H1 (cell line): ENCODE measurements at places on chromosomes 5 and 9. TPM values are rescaled to one million over a fixed set of nuclear protein-coding genes. Genes with fewer than 3 reads are reported as not detected.
A peak's percentile ranks its signal among the peaks of the same experiment; 100 is the strongest.

DNA sequence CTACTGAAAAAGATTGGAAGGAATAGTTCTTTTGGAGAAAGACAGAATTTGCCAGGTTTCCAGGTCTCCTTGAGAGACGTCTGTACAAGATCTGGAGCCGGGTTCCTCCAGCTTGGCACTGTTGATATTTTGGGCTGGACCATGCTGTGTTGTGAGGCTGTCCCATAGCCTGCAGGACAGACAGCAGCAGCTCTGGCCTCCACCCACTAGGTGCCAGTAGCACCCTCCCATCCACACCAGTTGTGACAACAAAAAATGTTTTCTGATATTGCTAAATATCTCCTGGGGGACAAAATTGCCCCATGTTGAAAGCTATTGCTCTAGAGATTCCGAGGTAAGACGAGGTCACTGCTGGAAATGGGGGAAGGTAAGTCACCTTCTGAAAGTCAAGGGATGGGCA is 287.7 kb upstream of the DAP start:
- H3K36me3 ChIP-seq = no peaks in the 10 kb centered on the region
- no peaks in the 10 kb centered on the region for H3K4me1 ChIP-seq
- no peak overlapping the region for H3K4me3 ChIP-seq
- DNase-seq = no peak

DNA sequence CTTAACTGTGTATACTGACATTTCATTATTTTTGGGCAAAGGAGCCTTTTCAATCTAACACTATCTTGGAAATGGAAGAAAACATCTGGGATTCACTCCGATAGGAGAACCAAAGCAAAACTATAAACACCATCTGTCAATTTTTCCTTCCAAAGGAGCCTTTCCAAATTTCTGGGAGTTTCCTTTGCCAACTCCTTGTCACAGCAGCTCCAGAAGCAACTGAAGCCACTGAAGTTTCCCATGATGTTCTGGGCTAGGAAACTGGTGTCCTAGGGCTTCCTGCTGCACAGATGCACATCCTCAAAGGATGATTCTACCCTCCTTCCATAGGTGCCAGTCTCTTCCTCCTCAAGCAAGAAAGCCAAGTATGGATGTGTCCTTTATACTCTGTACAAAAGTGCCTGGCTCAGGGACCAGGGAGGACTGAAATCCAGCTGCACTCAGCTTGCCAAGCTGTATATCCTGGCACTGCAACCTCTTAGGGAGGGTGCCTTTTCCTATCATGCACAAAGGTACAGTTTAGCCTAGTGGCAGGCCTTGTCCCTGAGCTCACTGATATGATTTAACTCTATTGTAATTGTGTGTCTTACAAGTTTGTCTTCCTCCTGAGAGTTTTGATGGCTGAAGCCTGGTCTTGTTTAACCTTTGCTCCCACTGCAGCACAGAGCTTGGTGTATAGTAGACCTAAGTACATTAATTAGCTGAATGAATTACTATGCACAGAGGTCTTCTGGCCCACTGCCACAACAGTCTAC is 8.4 kb upstream of the UBAP1 start:
- H3K36me3 ChIP-seq = no peaks in the 10 kb centered on the region
- H3K4me3 ChIP-seq = no peak overlapping the region
- no peaks in the 10 kb centered on the region for H3K27me3 ChIP-seq
- DNase-seq = no peak
- no peaks in the 10 kb centered on the region for H3K4me1 ChIP-seq

DNA sequence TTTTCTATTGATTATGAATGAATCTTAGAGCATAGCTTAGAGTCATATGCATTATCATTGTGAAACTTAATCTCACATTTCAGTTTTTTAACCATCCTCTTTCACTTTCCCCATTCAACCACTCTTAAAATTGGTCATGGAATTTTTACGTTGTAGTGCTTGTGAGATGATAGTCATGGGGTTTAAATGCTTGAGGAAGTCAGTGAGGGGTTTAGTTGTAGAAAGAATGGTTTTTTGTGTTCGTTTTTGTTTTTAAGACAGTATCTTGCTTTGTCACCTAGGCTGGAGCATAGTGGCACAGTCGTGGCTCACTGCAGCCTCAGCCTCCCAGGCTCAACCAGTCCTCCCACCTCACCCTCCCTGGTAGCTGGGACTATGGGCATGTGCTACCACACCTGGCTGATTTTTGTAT is 19.6 kb downstream of the UGCG start:
- DNase-seq = no peak
- no peak overlapping the region for H3K4me3 ChIP-seq
- H3K27me3 ChIP-seq = no peaks in the 10 kb centered on the region
- no peaks in the 10 kb centered on the region for H3K4me1 ChIP-seq
- no peaks in the 10 kb centered on the region for H3K36me3 ChIP-seq

GRCh38 chr9:32957358-32957757 is 44.1 kb downstream of the APTX start:
- no peak overlapping the region for H3K27ac ChIP-seq
- H3K4me3 ChIP-seq = no peak overlapping the region
- no peak for DNase-seq
- H3K27me3 ChIP-seq = no peaks in the 10 kb centered on the region

DNA sequence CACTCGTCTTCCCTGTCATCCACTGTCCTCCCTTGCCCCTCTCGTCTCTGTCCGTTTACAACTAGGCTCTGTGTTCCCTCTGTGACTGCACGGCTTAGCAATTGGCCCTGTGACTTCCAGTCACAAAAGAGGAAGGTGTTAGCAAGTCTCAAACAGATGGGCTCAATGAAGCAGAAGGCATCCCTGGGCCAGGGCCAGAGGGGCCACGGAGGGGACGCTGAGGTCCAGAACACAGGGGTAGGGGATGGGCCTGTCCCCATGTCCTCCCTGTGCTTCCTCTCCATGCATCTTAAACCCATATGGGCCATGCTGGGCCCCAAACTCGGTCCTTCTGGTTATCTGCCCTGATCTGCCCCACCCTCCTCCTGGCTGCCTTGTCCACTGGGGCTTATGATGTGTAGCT is at the start of gene CD72:
Gene CD72, minus strand, starts transcription at position 89 of the 403 bp plus-strand sequence. CDS start 110 bp downstream, outside the sequence.
- H3K27ac ChIP-seq = no peak within 1 kb of the TSS
- no peak for DNase-seq
- H3K4me3 ChIP-seq = peak within 1 kb of the TSS; percentile 69
- H3K36me3 ChIP-seq = no peaks in the 10 kb centered on the region
- peaks cover 10% of the 10 kb centered on the region; the same call in 1 of the 2 replicates for H3K27me3 ChIP-seq
- no peaks in the 10 kb centered on the region for H3K4me1 ChIP-seq

DNA sequence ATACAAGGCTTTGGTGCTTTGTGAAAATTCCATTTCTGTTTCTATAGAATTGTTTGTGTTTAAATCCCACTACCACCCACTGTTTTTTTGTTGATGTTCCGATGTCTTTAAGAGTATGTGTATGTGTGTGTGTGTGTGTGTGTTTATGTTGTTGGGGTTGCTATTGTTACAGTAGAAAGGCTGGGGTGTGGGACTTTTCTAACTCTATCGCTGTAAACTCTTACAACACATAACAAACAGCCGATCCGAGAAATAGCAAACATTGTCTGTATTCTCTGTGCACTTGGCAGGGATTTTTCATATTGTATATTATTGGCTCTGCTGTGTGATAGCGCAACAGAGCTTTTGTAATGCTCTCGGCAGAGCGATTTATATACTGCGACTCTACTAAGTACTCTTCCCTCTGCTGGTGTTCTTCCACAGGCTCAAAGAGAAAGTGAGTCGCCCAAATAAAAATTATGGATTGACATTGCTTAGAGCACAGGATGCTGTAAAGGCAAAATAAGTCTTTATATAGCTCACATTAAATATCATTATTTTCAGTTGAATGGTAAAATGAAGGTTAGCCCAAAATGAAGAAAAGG is 492.2 kb upstream of the ARRDC3 start:
- no peaks in the 10 kb centered on the region for H3K27me3 ChIP-seq
- no peak overlapping the region for H3K4me3 ChIP-seq
- no peak for DNase-seq
- H3K4me1 ChIP-seq = no peaks in the 10 kb centered on the region

DNA sequence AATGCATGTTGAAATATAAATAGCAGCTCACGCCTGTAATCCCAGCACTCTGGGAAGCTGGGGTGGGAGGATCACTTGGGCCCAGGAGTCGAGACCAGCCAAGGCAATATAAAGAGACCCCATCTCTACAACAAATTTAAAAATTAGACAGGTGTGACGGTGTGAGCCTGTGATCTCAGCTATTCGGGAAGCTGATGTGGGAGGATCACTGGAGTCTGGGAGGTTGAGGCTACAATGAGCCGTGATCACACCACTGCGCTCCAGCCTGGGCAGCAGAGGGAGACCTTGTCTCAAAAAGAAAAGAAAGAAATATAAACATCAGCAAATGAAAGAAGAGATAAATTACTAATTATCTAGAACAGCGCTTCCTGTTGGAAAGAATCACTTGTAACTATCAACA is 105.0 kb downstream of the MAPKAP1 start:
- no peak for DNase-seq
- H3K27me3 ChIP-seq = no peaks in the 10 kb centered on the region
- H3K27ac ChIP-seq = no peak overlapping the region
- H3K36me3 ChIP-seq = no peaks in the 10 kb centered on the region
- H3K4me3 ChIP-seq = no peak overlapping the region

GRCh38 chr9:81460693-81461092 is 228.7 kb downstream of the TLE1 start:
- H3K27me3 ChIP-seq = no peaks in the 10 kb centered on the region
- no peak overlapping the region for H3K4me3 ChIP-seq
- no peak overlapping the region for H3K27ac ChIP-seq
- H3K36me3 ChIP-seq = no peaks in the 10 kb centered on the region
- no peak for DNase-seq

GRCh38 chr5:177453852-177454396 is 7.3 kb downstream of the PRR7 start:
- H3K36me3 ChIP-seq = peaks cover 20% of the 10 kb centered on the region
- H3K4me3 ChIP-seq = peak overlapping the region; percentile 24
- DNase-seq = peak; percentile 76

DNA sequence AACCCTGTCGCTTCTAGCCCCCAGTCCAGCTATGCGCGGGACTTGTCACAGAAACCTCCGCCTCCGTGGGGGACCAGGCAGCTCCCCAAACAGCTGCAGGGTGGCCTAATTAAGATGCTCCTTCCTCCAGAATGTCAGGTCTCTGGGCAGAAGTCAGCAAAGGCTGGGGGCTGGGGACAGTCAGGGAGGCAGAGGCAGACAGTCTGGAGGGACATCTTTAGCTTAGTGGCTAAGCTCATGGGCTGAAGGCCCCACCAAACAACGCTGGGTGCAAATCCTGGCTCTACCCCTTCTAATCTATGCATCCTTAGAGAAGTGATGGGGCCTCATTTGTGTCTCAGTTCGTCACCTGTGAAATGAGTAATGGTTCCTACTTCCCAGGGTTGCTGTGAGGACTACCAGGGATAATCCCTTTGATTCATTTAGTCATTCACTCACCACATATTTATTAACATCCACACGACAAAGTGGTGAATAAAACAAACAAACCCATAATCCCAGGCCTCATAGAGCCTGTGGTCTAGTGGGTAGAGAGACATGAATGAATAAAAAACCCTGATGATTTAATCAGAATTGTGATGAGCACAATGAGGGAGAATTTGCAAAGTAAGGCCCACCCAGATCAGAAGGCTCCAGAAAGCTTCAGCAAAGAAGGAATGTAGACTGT is 20.2 kb upstream of the MED27 start:
- no peak overlapping the region for H3K4me3 ChIP-seq
- H3K4me1 ChIP-seq = no peaks in the 10 kb centered on the region
- no peak for DNase-seq
- H3K27me3 ChIP-seq = no peaks in the 10 kb centered on the region
- H3K27ac ChIP-seq = no peak overlapping the region
- H3K36me3 ChIP-seq = no peaks in the 10 kb centered on the region

Gene SAPCD2
- 12.7 and 17.3 TPM in 2 replicates for polyA plus RNA-seq

Gene CCL27
- polyA plus RNA-seq = 0.28 and 0.42 TPM in 2 replicates

Gene PPP1R2B
- not detected in 2 replicates for polyA plus RNA-seq
